ENCODE measurements at places on chromosomes 1 and 21.

GRCh38 chr1:201595381-201595780 is 56.5 kb downstream of the NAV1 start:
- DNase-seq: no peak

DNA sequence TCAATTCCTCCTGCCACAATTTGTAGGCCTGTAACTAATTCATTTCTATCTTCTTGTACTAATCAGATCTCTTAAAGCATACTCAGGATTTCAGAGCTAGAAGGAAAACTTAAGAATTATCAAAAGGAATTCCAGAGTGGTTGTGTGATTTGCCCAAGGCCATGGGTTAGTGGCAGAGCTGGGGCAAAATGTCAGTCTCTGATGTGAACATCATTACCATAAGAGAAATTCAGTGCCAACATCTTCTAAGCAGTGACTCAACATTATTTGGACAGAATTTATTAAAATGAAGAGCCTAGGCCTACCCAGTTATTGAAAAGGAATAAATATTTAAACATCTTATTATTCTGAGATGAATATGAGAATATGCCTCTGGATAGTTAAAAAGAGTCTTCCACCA is 14.5 kb downstream of the ST6GALNAC5 start:
- no peak for DNase-seq

- no peak for DNase-seq
Measured at GRCh38 chr1:16326833-16327404, 25.4 kb downstream of the FBXO42 start.

DNA sequence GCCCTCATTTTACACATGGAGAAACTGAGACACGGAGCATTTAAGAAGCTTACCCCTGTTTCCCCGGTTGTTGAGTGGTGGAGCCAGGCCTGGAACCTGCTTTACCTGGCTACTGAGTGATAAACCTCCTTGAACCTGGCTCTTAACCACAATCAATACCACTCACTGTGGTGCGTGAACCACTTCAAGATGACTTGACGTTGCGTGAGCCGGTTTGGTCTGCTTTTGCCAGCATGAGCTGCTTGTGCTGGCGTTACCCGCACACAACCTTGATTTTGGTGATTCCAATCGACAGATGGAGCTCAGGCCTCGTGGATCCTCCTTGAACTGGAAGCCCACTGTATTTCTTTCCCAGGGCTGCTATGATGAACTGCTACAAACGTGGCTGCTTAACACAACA is 6.1 kb upstream of the TINAGL1 start:
- DNase-seq: no peak

DNA sequence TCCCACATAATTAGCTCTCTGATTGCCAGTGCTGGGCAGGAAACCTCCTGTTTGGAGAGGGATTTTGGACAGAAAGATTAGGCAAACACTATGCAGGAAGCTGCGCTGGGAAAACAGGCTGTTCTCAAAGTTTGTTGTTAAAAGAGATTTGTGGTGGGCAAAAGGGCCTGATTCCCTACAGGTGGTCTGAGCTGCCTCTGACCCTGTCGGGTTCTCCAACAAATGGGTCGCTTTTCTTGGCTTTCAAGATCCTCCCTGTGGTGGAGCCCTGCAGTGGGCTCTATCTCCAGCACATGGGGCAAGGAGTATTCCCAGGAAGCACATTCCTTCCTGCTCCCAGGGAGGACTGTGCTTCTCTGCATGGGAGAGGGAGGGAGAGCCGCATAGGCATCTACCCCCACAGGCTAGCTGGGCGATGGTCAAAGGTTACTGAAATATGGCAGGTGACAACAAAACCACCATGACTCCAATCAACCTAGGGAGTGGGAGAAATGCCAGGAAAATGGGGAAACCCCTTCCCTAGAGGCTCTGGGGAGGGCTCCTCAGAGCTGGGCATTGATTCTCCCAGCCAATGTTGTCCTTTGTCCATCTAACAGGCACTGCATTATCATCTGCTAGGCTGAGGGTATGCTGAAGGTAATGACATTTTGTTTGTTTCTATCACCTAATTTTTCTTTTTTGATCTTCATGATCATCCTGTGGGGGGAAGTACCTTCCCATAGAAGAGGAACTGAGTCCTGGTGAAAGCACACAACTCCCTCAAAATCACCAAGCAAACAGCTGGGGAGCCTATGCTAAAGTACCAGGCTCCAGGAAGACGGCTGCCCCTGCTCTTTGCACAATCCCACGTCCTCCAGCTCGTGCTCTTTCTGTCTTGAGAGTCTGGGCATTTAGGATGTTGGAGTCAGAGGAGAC is 85.3 kb downstream of the PLXNA2 start:
- DNase-seq: no peak
